NCI-H2227 treated with DMSO at 0.1 percent for 48 hours (cell line): ENCODE measurements at places on chromosomes 1 and 21.

DNA sequence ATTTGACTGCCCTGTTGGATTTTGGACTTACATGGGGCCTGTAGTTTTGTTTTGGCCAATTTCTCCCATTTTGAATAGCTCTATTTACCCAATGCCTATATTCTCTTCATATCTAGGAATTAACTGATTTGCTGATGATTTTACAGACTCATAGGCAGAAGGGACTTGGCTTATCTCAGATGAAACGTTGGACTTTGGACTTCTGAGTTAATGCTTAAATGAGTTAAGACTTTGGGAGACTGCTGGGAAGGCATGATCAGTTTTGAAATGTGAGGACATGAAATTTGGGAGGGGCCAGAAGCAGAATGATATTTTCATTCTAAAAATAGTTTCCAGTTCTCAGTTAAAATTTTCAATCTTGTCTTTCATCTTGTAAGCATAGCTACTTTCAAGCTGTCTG, 222.3 kb downstream of the COP1 start:
- no peak for DNase-seq

GRCh38 chr1:201307760-201308499, 24.6 kb downstream of the PKP1 start:
- DNase-seq, result no peak

DNA sequence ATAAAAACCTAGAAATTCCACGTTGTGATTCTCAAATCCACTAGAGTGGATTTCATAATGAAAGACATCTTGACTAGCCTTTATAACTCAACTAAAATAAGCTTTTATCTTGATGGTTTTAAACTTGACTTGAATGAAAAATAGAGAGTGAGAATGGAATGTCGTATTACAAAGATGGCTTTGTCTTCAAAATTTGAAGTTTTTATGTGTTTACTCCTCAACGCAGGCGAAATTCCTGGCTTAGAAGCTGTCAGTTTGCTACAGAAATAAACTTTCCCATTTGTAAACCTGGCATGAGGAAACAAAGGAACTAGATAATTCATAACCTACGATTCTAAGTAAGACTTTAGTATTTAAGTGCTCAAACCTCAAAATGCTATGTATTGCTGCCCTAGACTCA, 90.0 kb upstream of the KRTAP19-8 start:
- DNase-seq, result no peak

GRCh38 chr1:201826830-201827229, 2.1 kb upstream of the IPO9 start:
- no peak for DNase-seq

GRCh38 chr1:116772648-116773045, 18.4 kb downstream of the CD2 start:
- no peak for DNase-seq
